ENCODE measurements at places on chromosomes 11 and 22. TPM values are rescaled to one million over a fixed set of nuclear protein-coding genes. Genes with fewer than 3 reads are reported as not detected.

- no peak overlapping the region for H3K27ac ChIP-seq
- no peaks in the 10 kb centered on the region for H3K4me1 ChIP-seq
- peaks cover 61% of the 10 kb centered on the region for H3K36me3 ChIP-seq
Observed at GRCh38 chr11:71499125-71499524, 27.9 kb upstream of the KRTAP5-7 start.

DNA sequence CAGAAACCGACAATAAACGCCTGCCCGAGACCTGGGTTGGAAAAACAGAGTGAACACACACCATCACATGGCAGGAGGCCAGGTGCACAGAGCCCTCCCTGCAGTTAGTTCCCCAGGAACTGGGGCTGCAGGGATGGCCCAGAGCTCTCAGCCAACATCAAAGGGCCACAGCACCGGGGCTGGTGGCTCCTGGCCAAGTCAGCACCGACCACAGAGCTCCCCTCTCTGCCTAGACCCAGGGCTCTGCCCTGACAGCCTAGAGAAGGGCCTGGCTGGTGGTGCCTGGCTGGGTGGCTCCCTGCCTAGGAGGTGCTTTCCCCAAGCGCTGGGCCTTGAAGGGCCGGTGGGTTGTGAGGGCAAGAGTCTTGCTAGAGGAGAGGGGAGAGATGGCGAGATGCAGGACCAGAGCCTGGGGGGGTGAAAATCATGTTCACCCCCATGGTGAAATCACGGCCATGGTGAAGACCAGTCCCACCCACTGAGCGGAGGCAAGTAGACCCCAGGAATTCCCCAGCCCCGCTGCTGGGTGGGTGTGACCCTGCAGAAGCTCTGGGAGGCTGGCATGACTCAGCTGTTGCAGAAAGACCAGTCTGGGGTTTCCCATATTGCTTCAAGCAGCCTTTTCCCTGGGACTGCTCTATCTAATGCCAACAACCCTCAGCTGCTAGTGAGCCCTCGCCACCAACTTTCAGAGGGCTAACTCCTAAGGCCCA lies 7.2 kb upstream of the BID start:
- H3K27me3 ChIP-seq: no peaks in the 10 kb centered on the region
- no peak overlapping the region for H3K4me3 ChIP-seq
- no peaks in the 10 kb centered on the region for H3K36me3 ChIP-seq
- H3K27ac ChIP-seq: peak overlapping the region; percentile 7
- H3K4me1 ChIP-seq: peaks cover 14% of the 10 kb centered on the region
- peak; percentile 94 for DNase-seq

- DNase-seq: no peak
- no peaks in the 10 kb centered on the region for H3K4me1 ChIP-seq
- H3K27me3 ChIP-seq: no peaks in the 10 kb centered on the region
- no peak overlapping the region for H3K27ac ChIP-seq
- no peak overlapping the region for H3K4me3 ChIP-seq
- no peaks in the 10 kb centered on the region for H3K36me3 ChIP-seq
Observed at GRCh38 chr11:66359662-66360087, 11.9 kb downstream of the SLC29A2 start.

DNA sequence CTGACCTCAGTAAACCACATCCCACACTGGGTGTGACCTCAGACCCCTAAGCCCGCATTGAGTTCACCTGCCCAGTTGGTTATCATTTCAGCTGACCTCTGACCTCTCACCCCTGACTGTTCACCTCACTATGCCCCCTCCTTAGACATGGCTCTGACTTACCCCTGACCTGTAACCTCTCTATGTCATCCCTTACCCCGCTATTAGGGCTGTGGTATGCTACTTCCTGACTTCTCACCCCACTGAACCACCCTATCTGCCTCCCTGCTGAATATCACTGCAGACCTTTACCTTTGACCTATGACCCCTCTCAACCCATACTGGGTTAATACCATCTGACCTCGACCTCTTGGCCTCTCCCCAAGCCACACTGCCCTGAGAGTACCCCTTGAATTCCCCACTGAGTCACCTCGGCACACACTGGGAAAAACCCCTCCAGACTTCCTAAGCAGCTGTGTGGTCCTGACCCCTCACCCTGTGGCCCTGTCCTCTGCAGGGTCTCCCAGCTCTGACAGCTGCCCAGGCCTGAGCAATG lies 8.3 kb downstream of the PLCB3 start:
- H3K4me3 ChIP-seq: no peak overlapping the region
- H3K27me3 ChIP-seq: no peaks in the 10 kb centered on the region
- DNase-seq: no peak
- H3K27ac ChIP-seq: no peak overlapping the region
- H3K4me1 ChIP-seq: peaks cover 9% of the 10 kb centered on the region
- peaks cover 67% of the 10 kb centered on the region for H3K36me3 ChIP-seq

- no peak for DNase-seq
- no peak overlapping the region for H3K27ac ChIP-seq
- no peak overlapping the region for H3K4me3 ChIP-seq
Observed at GRCh38 chr11:87719326-87720073, 455.7 kb downstream of the RAB38 start.

The TMEM109 gene
- 17.2 TPM for total RNA-seq

The VSIG2 gene
- total RNA-seq: not detected

The C11orf42 gene
- total RNA-seq: not detected
